ENCODE measurements at places on chromosomes 6 and 20.

- no peak for DNase-seq
Measured at GRCh38 chr20:57998981-57999464, 229.4 kb downstream of the ANKRD60 start.

- no peak for DNase-seq
Measured at GRCh38 chr20:15759594-15759993, 813.7 kb downstream of the KIF16B start.

- DNase-seq = no peak
Measured at GRCh38 chr6:116579143-116579542, 7.8 kb downstream of the RWDD1 start.

DNA sequence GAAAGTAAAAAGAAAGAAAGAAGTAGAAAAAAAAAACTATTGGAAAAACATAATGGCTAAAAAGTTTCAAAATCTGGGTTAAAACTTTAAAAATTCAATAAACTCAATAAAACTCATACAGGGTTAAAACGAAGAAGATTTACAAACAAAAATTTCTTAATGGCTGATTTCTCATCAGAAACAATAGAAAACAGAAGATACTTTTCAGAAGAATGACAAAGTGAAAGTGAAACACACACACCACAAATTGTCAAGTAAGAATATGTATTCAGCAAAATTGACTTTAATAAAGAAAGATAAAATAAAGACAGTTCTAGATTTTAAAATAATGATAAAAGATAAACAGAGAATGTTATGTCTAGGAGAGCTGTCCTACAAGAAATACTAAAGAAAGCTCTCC, 618.9 kb upstream of the GJE1 start:
- no peak for DNase-seq

DNA sequence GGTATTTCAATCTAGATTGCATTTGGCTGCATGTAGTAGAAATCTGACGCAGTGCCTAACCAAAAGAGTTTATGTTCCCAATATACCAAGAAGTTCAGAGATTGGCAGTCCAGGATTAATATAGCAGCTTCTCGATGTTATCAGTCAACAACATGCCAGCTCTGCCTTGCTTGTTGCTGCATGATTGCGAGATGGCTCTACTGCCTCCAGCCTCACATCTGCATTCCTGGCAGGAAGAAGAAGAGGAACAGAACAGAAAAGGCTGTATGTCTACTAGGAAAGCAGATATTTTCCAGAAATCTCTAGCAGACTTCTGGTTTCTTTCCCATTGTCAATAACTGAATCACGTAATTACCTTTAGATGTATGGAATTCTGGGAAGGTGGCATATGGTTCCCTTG, 60.8 kb downstream of the SLC35D3 start:
- DNase-seq = no peak

- no peak for DNase-seq
Measured at GRCh38 chr6:105510746-105511145, 107.9 kb upstream of the PREP start.

DNA sequence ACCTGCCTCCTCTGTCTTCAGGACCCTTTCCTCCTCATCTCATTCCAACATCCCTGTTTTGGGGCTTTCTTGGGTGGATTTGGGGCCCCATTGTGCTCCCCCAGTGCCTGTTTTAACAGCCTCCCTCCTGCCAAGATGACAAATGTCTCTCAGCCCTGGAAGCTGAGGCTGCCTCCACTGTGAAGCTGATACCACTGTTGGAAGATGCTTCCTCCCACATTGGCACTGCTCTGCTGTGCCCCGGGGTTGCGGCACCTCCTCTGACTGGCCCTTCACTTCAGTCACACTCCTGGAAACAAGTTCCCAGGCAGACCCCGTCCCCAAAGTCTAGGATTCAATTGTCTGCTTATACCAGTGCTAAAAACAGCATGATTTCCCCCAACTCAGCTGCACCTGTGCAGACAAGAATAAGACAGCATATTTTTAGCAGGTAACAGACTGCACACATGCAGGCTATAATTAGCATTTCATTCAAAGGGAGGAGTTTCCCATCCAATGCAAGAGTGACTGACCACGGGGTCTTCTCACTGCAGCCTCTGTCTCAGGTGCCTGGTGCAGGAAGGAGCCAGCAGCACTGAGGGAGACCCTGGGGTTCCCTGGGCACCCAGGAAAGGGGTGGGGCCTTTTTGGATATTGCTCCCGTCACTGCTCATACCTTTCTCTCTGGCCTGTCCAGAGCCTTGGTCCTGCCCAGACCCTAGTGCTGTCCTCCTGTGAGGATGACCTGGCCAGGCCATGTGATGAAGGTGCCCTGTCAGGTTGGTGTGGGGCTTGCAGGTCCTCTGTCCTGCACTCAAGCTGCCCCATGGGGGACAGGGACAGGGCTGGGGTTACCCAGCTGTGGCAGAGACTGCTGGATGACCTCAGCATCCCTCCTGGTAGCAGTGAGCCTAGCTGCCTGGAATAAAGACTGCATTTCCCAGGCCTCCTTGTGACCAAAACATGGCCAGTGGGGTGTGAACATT, 31.5 kb upstream of the SULF2 start:
- DNase-seq = no peak

Data from T1000 (cell line).